ENCODE measurements at places on chromosomes 7 and 10. TPM values are rescaled to one million over a fixed set of nuclear protein-coding genes. Genes with fewer than 3 reads are reported as not detected.

The ANLN gene
- total RNA-seq, result 2.4 TPM

The SPDYE1 gene
- total RNA-seq, result not detected

The ZNF467 gene
- 7.4 TPM for total RNA-seq

The FGFR2 gene
- 16.2 TPM for total RNA-seq

The CCDC201 gene
- not detected for total RNA-seq

The C10orf105 gene
- 0.14 TPM for total RNA-seq

The FAM25C gene
- total RNA-seq, result not detected

The ASB4 gene
- total RNA-seq, result not detected

The AIMP2 gene
- total RNA-seq, result 37.0 TPM

The SYNPO2L gene
- total RNA-seq, result not detected

The TAS2R41 gene
- 2.5 TPM for total RNA-seq

The GTF2IRD1 gene
- 7.0 TPM for total RNA-seq

The PAX4 gene
- not detected for total RNA-seq

The HECW1 gene
- 2.3 TPM for total RNA-seq

The CABCOCO1 gene
- not detected for total RNA-seq

The DYDC2 gene
- not detected for total RNA-seq

The PALD1 gene
- 19.7 TPM for total RNA-seq

The SOSTDC1 gene
- 0.63 TPM for total RNA-seq

The TMEM236 gene
- total RNA-seq, result 2.0 TPM

The MACC1 gene
- total RNA-seq, result 0.14 TPM

The DTX2 gene
- total RNA-seq, result 21.3 TPM

The HKDC1 gene
- 0.14 TPM for total RNA-seq

The CALML3 gene
- not detected for total RNA-seq

The IRF5 gene
- 11.9 TPM for total RNA-seq

The HOXA2 gene
- 3.4 TPM for total RNA-seq

The PSTK gene
- total RNA-seq, result 0.95 TPM

The CHRM2 gene
- not detected for total RNA-seq

The ADARB2 gene
- 3.1 TPM for total RNA-seq

The AGMO gene
- 0.85 TPM for total RNA-seq

The TUBAL3 gene
- not detected for total RNA-seq

The GATA3 gene
- not detected for total RNA-seq

The OR6B1 gene
- not detected for total RNA-seq

The PIK3AP1 gene
- 20.2 TPM for total RNA-seq

The LBX1 gene
- total RNA-seq, result not detected

The TMEM229A gene
- not detected for total RNA-seq

The KCNIP2 gene
- total RNA-seq, result 1.2 TPM

The PRSS2 gene
- 6.1 TPM for total RNA-seq
